ENCODE measurements at places on chromosomes 4 and X. TPM values are rescaled to one million over a fixed set of nuclear protein-coding genes. Genes with fewer than 3 reads are reported as not detected.

PABPC4L gene
- 1.8 TPM for total RNA-seq

DMP1 gene
- not detected for total RNA-seq

- no peak for DNase-seq
Observed at GRCh38 chr4:109440948-109441347, 7.3 kb downstream of the SEC24B start.

AKAP17A gene
- total RNA-seq = 22.1 TPM

KIF4A gene
- total RNA-seq = 0.36 TPM

DNA sequence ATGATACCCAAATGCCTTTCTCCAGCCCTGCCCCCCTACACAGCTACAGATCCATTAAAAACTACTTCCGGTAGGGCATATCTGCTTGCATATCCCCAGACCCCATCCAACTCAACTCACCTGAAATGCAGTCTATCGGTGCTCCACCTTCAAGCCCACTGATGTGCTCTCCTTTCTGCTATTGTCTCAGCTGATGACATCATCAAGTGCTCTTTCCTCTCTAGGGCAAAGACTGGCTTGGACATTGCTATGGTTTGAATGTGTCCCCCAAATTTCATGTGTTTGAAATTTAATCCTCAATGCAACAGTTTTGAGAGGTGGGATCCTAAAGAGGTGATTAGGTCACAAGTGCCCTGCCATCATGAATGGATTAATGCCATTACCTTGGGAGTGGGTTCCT lies 212.4 kb downstream of the RELL1 start:
- no peak for DNase-seq

DNA sequence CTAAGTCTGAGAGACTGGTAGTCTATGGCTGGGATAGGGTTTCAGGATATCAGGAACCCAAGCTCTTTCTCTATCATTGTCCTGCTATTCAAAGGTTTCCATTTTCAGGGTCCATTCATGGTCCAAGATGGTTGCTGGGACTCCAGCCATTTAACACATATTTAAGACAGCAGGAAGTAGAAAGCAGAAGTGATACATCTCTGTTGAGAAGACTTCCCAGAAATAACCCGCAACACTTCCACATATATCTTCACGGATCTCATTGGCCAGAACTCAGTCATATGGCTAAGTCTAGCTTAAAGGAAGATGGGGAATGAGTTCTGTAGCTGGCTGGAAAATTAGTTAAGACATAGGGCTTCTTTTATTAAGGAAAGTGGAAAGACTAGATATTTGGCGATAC lies 23.8 kb downstream of the CTSO start:
- DNase-seq = no peak

- DNase-seq = peak; percentile 73
Observed at GRCh38 chr4:73707918-73708577, 32.3 kb upstream of the CXCL8 start.

- no peak for DNase-seq
Observed at GRCh38 chr4:152534541-152535359, 1.1 kb downstream of the FBXW7 start.

BEND4 gene
- 0.36 TPM for total RNA-seq

DNA sequence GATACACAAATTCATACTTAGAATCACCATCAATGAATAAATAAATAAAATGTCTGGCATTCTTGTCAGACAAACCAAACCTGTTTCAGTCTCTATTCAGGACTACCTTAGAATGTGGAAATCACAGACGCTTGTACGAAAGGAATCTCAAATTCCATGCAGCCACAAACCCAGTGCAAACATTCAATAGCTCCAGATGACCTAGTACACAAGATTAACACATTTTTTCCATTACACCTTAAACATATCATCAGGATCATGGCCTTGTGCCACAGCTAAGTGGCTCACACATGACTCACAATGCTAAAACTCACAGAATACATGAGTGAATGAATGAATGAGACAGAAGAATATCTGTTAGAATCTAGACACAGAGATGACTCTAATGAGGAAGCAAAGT lies 134.2 kb downstream of the PWWP3B start:
- DNase-seq = no peak

- DNase-seq = no peak
Observed at GRCh38 chr4:140156529-140157171, 2.7 kb upstream of the MAML3 start.

SLC9A6 gene
- total RNA-seq = 15.7 TPM

DNA sequence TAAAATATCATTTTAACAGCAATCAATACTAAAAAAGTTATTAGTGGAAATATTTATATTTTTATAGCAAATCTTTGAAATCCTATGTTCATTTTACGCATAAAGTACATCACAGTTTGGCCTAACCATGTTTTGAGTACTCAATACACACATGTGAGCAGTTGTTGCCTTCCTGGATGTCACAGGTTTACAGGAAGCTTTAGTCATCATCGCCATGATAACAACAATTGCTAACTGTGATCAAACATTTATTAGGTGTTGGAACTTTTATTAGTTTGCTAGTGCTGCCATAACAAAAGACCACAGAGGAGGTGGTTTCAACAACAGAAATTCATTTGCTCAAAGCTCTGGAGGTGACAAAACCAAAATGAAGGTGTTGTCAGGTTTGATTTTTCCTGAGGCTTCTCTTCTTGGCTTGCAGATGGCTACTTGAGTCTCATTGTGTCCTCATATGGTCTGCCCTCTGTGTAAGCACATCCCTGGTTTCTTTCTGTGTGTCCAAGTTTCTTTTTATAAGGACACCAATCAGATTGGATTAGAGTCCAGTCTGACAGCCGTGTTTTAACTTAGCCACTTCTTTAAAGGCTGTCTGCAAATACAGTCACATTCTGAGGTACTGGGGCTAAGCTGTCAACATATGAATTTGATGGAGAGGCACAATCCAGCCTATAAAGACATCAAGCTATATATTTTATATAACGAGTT lies 43.1 kb upstream of the BOD1L1 start:
- DNase-seq = no peak

POLN gene
- total RNA-seq = 9.4 TPM

HMX1 gene
- 1.1 TPM for total RNA-seq

SLITRK4 gene
- total RNA-seq = 1.2 TPM

FRG2 gene
- total RNA-seq = not detected

DNA sequence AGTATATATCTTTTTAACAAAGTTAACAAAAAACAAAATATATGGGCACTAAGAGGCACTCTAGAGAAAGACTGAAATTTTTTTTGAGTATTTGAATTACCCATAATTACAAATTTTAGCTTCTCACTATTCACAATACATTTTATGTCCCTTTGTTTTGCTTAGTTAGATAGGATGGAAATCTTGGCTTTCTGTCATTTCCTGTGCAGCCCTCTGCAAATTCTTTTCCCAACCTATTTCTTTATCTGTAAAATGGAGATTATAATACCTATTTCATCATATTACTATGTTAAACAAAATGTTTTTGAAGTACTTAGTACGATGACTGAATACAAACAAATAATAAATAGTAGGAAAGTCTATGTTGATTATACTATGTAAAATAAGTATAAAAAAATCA lies 710.0 kb downstream of the CCSER1 start:
- DNase-seq = no peak

GRCh38 chr4:183823434-183823833 lies 81.7 kb upstream of the STOX2 start:
- no peak for DNase-seq

DNA sequence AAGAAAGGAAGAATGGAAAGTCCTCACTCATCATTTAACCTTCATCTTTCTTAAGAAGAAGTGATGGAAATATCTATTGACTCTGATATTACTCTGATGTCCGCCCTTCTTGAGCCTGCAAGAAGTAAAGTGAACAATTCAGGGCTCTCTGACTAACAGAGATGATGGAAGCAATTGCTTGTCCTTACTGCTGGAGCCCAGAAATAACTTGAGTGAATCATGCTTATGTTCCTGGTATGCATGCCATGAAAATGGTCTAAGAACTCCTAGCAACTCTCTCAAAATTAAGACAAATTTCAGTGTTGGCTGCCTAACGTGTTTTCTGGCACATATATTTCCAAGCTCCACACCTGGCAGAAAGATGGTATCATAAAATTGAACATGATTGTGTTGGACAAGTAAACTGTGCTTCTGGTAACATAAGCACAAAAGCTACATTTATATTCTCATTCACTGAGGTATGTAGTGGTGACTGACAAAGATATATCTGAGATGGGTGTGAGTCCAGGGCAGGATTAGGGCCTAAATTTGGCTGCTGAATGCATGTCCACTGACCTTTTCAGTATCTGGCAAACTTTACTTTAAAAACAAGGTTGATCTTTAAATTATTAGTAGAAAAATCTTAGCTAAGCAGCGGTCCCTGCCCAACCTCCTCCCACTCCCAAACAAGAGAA lies 109.2 kb upstream of the OTUD4 start:
- no peak for DNase-seq

DNA sequence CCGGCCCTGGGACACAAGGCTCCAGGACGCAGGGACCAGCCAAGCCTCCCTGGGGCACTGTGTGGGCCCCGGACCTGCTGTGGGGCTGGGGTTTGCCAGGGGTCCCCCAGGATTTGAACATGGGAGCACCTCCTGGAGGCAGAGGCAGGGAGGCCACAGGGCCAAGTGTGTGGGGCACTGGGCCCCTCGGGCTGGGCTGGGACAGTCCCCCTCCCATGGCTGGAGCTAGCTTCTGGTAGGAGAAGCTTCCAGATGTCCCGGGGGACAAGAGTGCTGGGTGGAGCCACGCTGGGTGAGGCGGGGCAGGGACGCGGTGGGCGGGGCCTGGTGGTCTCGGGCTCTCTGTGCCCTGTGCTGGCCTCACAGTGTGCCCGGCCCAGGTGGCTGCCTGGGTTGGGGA lies 18.6 kb downstream of the FGFRL1 start:
- DNase-seq = no peak

DNA sequence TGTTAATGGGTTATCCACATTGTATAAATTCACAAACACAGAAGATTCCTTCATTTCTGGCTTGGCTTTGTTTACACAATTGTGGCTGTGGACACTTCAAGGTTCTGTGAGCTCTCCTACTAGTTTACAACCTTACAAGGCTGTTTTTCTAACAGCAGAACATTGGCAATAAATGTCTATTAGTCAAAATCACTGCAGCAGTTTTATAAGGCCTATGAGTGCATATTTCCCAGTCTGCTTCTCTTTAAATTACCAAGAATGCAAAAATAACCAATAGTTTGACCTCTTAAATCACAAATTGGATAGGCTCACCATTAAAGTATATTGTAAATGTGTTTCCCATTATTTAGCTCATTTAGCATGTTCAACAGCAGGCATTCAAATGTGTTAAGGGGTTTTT lies 239.2 kb downstream of the DKK2 start:
- no peak for DNase-seq

DNA sequence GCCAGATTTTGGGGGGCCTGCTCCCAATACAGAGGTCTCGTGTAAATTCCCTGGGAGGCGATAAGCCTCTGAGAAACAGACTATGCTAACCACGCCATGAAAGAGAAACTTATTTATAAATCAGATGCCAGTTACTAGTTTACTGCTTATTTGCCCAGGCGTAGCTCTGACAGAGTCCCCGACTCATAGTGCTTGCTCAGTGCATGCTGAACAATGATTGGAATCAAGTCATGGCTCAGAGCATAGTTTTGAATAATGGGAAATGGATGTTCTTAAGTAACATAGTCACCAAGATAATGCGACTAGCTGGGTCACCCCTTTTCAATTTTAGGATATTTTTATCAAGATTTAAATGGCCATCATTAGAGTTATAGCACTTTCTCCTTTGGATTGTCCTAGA lies 39.9 kb downstream of the HTT start:
- no peak for DNase-seq

GRCh38 chr4:184259081-184259480 lies 41.4 kb upstream of the ENPP6 start:
- no peak for DNase-seq

GRCh38 chrX:151828439-151829080 lies 84.1 kb upstream of the MAGEA4 start:
- no peak for DNase-seq

GLRB gene
- 3.2 TPM for total RNA-seq

CSAG1 gene
- not detected for total RNA-seq

GRCh38 chr4:18421519-18421918 lies 400.0 kb upstream of the LCORL start:
- DNase-seq = no peak

DNA sequence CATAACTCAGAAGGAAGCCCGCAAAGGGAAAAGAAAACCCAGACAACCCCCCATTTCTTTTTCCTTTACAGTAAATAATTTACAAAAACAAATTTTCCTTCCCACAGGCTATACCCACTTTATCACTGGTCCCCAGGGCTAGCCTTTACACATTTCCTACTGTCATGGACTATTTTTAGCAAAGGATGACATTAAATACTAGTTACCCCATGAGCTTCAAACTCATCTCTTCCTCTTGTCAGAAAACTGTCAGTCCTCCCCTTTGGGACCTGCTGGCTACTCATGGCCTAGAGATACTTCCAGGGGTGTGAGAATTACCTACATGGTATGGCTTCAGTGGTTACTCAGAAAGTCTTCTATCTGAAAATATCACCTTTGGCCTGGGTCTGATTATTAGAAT lies 11.9 kb downstream of the TSC22D3 start:
- no peak for DNase-seq

GIMD1 gene
- total RNA-seq = not detected

DNA sequence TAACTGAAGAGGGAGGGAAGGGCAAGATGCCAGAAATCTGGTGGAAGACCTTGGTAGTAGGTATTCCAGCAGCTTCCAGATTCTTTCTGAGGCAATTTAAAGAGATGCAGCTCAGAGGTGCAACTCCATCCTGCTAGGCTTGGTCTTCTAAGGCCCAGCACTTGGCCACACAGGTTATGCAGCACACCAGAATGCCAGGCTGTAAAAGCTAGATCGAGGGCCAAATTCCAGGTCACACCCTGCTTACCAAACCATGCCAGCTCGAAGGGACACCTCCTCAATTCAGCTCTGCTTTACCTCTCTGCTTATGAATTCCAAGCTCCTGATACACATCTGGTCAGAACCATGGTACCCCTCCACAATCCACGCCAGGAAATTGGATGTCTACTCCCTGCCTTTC lies 19.8 kb upstream of the ATXN3L start:
- no peak for DNase-seq

DNA sequence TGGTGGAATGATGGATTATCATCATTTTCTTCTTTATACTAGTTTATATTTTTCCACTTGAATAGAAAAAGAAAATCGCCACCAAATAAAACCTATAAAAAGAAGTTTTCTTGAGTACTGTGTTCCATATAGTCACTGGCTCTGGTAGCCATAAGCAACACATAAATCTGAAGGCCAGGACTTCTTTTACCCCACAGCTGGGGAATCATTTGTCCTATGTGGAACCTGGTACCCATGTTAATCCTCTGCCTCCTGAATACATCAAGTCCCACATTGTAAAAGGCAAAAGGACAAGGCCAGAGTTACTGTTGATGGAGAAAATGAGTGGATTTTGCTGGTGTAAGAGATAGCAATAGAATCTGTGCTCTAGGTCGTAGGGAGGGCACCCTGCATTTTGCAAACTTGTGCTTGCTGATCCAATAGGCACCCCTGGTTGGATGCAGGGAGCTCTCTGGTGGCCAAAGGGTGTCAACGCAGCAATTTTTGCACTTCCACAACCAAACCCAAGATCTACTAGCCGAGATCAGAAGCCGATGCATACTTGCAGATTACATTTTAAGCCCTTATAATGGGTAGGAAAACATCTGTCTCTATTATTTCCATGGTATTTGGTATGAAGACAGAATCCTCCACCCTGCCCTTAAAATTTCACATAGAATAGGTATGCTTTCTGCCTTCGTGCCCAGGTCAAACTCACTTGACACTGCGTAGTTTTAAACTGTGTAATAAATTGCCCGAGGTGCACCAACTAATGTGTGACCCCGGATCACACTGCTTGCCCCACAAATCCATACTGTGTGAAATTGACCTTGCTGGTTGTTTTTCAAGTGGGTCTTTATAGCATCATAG lies 146.2 kb upstream of the SCML1 start:
- DNase-seq = peak; percentile 83

Data from sigmoid colon (tissue), 7 donors.